ENCODE measurements at places on chromosomes 7 and 10.
A peak's percentile ranks its signal among the peaks of the same experiment; 100 is the strongest.

DNA sequence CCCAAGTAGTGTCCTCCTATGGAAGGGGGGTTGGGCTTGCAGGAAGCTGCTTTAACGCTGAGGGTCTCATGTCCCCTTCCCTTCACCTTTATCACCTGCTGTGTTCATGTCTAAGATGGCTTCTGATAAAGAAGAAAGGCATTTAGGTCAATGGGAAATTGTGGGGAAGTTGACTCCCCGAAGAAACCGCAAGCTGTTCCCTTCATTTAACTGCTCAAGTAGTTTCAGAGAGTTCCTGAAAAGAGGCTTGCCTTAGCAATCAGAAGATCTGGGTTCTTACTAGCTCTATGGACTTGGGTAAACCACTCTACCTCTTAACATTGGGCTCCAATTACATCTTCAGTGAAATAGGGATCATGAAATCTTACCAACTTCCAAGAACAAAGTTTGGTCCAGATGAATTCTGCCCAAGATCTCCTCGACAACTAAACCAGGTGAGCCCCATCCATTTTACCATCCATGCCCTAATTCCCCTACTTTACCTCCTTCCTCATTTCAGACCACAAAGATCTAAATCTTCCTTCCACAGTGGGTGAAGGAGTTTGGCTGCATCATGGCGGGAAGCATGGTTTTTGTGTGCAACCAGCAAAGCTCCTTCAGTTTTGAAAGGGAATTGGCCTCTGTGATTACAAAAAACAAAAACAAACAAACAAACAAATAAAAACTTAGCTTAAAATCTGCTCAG, 30.4 kb upstream of the UCN3 start:
- DNase-seq: no peak

DNA sequence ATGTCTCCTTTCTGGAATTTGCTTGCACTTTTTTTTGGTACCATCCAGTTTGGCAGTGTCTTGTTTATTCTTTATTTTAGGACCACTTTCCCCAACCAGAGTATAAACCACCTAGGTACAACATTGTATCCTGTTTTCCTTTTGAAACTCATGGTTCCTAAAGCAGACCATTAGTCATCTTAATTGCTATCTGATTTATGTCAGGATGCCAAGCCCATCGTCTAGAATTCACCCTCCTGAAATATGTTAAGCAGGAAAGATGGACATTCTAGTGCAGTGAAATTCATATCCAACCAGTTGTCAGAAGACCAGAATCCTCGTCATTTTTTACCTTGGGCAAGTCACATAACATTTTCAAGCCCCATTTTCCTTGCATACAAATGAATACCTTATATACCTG, 223.6 kb upstream of the KMT2E start:
- DNase-seq: no peak

GRCh38 chr7:49773218-49773935, at the start of gene VWC2:
Gene VWC2, plus strand, starts transcription at chr7:49773638. Its CDS starts 1,798 bp downstream, at chr7:49775436.
- no peak for DNase-seq

- DNase-seq: no peak
Measured at GRCh38 chr10:29951441-29951931, 107.9 kb downstream of the JCAD start.

DNA sequence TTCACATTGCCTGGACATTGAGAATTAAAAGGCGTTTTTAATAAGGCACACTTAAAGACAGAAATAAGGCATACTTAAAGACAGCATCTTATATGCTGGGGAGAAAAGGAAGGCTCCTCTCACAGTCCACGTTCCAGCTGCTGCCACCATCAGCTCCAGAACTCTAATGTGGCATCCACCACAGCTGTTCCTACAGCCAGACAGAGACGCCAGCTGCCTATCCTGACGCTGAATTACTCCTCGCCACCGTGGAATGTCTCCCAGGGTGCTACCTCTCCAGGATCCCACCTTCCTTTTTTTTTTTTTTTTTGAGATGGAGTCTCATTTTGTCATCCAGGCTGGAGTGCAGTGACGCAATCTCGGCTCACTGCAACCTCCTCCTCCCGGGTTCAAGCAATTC, 30.8 kb downstream of the SLC37A3 start:
- no peak for DNase-seq

DNA sequence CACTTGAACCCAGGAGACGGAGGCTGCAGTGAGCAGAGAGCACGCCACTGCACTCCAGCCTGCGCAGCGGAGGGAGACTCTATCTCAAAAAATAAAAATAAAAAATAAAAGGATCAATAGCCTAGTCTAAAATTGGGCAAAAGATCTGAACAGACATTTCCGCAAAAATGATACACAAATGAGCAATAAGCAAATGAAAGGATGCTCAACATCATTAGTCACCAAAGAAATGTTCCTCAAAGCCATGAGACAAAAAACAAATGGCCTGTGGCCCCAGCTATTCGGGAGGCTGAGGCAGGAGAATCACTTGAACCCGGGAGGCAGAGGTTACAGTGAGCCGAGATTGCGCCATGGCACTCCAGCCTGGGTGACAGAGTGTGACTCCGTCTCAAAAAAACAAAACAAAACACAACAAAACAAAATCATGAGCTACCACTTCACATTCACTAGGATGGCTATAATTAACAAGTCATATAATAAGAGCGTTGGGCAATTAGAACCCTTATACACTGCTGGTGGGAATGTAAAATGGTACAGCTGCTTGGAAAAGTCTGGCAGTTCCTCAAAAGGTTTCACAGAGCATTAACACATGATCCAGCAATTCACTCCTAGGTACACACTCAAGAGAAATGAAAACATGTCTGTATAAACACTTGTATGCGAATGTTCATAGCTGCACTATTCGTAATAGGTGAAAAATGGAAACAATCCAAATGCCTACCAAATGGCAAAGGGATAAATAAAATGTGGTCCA, 3.1 kb downstream of the DAGLB start:
- DNase-seq: no peak

DNA sequence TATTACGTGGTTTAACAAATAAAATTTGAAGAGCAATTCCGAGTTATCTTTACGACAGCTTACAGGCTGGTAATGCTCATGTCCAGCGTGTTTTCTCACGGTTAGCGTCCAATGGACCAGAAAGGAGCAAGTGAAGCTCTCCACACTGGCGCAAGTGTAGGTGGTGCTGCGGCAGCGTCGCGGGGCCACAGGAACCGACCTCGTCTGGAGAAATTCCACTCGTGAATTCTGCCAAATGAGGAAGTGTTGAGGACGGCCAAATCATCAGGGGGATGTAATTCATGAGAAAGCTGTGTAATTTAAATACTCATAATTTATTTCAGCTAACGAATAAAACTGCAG, 350 bp upstream of the ZNF37A start:
- DNase-seq: no peak

DNA sequence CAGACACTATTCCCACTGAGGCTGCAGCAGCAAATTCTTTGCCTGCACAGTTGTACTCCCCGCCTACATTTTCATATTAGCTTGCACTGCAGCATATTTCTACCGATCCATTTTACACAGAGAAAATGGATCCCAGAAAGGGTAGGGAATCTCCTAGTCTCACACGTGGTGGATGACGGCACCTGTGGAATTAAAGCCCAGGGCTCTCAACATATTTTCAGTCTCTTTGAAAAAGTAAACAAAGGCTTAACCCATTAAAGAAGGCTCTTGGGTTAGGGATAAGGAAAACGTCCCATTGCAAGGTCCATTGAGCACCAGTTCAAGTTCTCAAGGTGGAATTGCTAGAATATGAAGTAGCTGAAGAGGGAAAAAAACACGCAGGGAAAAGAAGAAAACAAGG, 49.4 kb upstream of the FOXI2 start:
- no peak for DNase-seq

DNA sequence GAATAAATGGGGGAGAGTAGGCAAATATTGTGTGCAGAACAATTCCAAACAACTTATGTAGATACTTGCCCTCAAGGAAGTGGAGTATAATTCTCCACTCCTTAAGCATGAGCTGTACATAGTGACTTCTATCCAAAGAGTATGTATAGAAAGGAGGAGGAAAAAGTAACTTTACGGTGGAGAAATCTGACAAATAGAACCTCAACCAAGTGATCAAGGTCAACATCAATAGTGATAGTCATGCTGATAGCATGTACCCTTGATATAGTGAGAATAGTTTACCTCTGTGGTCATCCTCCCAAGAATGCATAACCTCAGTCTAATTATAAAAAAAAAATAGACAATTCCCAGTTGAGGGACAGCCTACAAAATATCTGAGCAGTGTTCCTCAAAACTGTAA, 89.1 kb upstream of the NANOS1 start:
- DNase-seq: no peak

DNA sequence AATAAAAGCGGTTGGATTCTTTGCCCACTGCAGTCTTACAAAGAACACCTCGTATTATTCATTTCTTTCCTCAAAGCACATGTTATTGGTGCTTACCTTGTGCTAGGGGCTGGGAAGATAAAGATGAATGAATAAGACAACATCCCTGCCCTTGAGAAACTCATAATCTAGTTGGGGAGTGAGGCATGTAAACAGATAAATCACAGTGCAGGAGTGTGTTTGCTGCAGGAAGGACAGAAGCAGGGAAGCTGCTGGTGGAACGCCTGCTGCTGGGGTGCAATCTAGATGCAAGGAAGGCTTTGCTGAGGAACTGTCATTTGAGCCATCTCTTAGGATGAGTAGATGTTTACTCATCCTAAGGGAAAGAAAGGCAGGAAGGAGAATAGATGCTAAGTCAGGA, 135.6 kb downstream of the TMEM178B start:
- no peak for DNase-seq

- no peak for DNase-seq
Measured at GRCh38 chr10:30829901-30830300, 200.3 kb upstream of the LYZL2 start.

GRCh38 chr10:128035557-128035973, 90.7 kb downstream of the MKI67 start:
- peak; percentile 40 for DNase-seq

- no peak for DNase-seq
Measured at GRCh38 chr7:24428676-24429075, 144.6 kb upstream of the PALS2 start.

GRCh38 chr10:104589871-104590270, 51.2 kb upstream of the SORCS3 start:
- no peak for DNase-seq

DNA sequence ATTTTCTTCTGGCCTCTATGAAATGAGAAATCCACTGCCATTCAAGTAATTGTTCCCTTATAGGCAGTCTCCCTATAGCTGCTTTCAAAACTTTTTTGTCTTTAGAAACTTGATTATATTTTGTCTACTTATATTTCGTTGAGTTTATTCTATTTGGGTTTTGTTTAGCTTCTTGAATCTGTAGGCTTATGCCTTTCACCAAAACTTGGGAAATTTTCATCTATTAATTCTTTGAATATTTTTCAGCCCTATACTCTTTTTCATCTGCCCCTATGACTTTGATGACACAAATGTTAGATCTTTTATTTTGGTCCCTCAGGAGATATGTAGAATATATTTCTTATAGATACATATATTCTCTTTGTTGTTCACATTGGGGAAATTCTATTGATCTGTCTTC, 48.3 kb upstream of the HHEX start:
- no peak for DNase-seq

DNA sequence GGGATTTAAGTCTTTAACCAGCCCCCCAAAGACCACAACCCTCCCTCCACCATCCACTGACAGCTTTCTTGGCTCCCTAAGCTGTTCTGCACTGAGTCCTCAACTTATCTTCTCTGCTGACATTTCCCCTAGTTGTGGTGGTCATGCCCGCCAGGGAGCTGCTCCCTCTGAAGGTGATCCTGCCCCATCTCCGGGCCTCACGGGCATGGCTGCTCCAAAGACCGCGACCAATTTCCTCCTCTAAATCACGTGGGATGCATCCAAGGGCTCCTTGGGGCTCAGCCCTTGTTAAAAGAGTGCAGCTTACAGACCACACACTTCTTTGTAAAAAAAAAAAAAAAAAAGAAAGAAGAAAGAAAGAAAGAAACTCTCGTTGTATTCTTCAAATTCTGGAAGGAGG, 27.1 kb upstream of the KLF6 start:
- DNase-seq: no peak

GRCh38 chr7:30789334-30789711, 18.1 kb downstream of the MINDY4 start:
- DNase-seq: no peak

DNA sequence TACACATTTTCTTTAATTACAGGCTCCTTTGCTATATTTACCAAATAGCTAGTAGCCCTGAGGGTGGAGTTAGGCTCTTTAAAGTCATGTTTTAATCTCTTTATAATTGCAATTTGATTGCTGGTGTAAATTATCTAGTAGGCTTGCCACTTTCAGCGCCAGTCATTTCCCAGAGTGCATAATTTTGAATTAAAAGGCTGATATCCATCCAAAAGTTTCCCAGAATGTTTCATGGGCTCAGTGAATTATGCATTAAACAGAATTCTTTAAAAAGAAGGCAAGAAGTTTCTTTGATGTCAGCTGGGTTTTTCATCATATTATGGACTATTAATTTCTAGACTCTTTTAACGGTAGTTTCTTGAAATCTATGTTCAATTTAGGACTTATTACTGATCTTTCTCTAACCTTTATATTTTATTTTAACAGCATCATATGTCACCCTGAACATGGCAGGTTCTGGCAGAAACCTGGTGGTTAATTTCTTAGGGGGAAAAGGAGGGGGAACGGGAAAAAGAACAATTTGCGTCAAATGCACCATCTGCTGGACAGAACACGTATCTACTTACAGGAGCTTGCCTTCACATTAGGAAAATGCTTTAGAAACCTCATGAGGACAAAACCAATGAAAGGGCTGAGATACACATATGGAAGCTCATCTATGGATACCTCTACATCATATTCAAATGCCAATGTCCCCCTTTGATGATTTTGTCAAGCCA, 171.1 kb downstream of the GRM3 start:
- no peak for DNase-seq

GRCh38 chr7:2644562-2645273, 12.9 kb downstream of the TTYH3 start:
- DNase-seq: no peak

DNA sequence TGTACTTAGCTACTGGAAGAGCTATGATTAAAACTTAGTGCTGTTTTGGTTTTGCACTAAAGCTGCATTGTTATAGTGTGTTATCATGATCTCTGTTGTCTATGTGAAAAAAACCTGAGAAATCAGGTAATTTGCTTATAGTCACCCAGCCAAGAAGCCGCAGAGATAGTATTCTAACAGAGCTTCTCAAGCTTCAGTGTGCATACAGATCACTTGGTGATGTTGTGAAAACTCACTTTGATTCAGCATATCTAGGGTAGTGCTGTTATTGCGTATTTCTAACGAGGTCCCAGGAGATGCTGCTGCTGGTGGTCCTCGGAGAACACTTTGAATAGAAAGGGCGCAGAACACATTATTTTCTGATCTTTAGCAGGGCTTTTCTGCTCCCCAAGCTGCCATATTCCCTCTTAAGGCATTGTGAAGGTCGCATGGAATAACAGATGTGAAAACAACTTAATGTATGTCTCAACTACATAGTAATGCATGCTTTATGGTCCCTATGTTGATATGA, 68.4 kb upstream of the PDCD4 start:
- no peak for DNase-seq
